ENCODE measurements at places on chromosomes 6 and 20. TPM values are rescaled to one million over a fixed set of nuclear protein-coding genes. Genes with fewer than 3 reads are reported as not detected.
A peak's percentile ranks its signal among the peaks of the same experiment; 100 is the strongest.

The MYCT1 gene
- 18.3 TPM for total RNA-seq

DNA sequence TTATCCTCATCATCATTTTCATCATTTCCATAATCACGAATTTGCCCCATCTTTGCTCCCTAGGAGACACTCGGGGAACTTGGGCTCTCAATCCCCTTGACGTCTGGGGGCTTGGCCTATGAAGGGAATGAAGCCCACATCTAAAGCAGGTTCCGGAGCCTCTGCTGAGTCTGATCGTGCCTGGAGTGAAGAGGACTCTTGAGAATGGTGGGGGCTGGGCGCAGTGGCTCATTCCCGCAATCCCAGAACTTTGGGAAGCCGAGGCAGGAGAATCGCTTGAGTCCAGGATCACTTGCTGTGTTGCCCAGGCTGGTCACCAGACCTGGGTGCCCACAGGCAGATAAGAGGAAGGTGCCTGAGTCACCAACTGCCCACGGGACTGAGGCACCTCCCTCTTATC is 114.5 kb downstream of the SYCP2 start:
- peaks cover 36% of the 10 kb centered on the region for H3K4me1 ChIP-seq
- H3K4me3 ChIP-seq: no peak overlapping the region
- DNase-seq: no peak
- no peaks in the 10 kb centered on the region for H3K36me3 ChIP-seq

DNA sequence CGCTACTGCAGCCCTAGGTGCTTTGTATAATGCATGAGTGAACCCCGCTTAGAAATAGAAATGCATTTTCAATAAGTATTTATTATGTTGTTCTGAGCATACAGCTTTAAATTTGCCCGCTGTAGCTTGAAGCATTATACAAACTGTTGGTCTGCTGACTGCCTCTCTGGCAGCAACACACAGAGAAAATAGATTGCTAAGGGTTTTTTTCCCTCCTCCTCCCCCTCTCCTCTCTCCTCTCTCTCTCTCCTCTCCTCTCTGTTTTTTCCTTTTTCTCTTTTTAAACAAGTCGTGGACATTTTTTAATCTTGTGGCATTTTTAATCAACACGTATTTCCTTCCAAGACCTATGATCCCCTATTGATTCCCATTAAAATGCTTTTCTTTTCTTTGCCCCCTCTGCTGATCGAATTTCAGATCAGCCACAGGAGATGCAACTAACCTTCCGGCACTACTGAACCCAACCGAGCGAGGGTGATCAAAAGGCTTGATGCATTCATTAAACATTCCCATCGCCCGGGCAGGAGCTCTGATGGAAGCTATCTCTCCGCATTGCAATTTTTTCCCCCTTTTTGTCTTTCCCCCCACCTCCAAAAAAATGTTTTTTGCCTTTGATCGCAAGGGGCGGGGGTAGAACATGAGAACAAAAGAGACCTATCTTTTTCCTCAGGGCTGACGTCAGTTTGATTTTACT is 90.7 kb upstream of the ARID1B start:
- no peaks in the 10 kb centered on the region for H3K27me3 ChIP-seq
- H3K36me3 ChIP-seq: no peaks in the 10 kb centered on the region
- H3K4me3 ChIP-seq: peak overlapping the region; percentile 77
- DNase-seq: peak; percentile 96

DNA sequence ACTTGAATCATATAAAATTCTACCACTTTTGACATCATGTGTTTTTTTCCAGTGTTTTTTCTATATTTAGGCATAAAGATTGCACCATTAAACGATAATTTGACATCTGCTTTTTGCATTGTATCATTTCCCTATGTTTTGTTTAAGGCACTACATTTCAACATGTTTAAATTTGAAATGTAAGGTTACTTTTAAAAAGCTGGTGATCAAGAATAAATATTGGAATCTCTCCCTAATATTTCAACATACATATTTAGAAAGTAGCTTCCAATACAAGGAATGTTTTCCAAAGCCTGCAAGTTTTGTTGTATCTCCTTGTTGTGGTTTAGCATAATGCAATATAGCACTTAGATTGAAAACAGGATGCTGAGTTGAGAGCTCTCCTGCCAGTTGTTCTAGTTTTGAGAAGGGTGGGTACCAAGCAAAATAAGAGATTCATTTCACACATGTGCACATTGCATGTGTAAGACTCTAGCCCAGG is 76.5 kb downstream of the SYNJ2 start:
- peaks cover 39% of the 10 kb centered on the region for H3K4me1 ChIP-seq
- peak; percentile 62 for DNase-seq

The OR2J1 gene
- not detected for total RNA-seq

DNA sequence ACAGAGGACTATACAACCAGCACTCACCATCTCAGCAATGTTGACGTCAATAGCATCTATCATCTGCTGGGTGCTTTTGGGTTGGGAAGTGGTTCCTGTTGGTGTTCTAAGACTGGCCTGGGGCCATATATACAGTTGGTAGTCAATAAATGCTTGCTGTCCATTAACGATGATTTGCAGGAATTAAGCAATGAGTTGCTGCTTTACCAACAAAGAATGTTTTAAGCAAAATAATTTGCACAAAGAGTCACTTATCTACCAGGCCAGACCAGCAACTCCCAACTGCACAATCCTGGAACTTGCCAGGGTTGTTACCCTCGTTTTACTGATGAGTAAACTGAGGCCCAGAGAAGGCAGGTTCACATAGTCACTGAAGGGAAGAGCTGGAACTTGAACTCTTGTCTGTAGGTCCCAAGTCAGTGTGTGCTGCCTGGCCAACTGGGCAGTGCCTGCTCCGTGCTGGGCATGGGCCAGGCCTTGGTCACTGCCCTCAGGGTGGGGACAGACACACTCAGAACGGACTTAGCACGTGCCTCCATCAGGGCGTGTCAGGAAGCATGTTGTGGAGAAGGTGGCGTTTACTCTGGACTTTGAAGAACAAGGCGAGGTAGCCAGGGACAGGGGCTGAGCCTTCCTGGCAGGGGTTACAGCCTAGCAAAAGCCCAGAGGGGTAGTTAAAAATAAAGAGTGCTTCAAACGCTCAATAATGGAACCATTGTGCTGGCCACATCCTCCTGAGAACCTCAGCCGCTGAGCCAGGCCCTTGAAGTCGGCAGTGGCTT is 2.5 kb upstream of the SRC start:
- H3K4me1 ChIP-seq: peaks cover 12% of the 10 kb centered on the region
- H3K27ac ChIP-seq: no peak overlapping the region
- H3K27me3 ChIP-seq: peaks cover 4% of the 10 kb centered on the region
- no peak overlapping the region for H3K4me3 ChIP-seq
- DNase-seq: no peak

DNA sequence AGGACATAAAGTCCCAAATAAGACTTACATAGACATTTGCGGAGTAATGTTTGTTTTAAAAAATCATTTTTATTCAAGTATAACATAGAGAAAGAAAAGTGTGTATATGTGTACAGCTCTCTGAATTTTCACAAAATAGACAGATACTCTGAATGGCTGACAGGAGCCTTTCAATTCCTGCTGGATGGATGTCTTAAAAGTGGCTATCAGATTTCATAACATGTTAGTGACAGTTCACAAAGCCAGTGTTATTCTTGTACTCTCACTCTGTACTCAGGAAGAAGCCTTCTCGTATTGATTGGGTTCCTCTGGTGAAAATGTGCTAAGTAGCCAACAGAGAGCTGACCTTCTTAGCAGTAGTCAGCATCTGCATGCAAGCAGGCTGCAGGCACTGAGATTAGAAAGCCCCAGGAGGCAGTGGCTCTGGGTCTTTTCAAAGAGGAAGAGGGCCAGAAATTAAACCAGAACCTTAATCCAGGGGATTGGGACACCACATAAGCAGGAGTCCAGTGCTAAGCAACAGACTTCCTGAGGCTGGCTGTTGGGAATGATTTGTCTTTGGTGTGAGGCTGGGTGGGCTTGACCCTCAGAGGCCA is 19.7 kb downstream of the SLC17A4 start:
- no peaks in the 10 kb centered on the region for H3K27me3 ChIP-seq
- H3K27ac ChIP-seq: no peak overlapping the region
- H3K4me3 ChIP-seq: no peak overlapping the region
- DNase-seq: no peak
- H3K36me3 ChIP-seq: no peaks in the 10 kb centered on the region
- no peaks in the 10 kb centered on the region for H3K4me1 ChIP-seq

- no peaks in the 10 kb centered on the region for H3K4me1 ChIP-seq
- no peak for DNase-seq
- H3K27ac ChIP-seq: no peak overlapping the region
- peaks cover 9% of the 10 kb centered on the region for H3K27me3 ChIP-seq
- no peaks in the 10 kb centered on the region for H3K36me3 ChIP-seq
- no peak overlapping the region for H3K4me3 ChIP-seq
Observed at GRCh38 chr6:2643130-2643529, 107.6 kb downstream of the MYLK4 start.

The OR2J3 gene
- not detected for total RNA-seq

- H3K4me1 ChIP-seq: peaks cover 33% of the 10 kb centered on the region
- DNase-seq: peak; percentile 72
- H3K36me3 ChIP-seq: peaks cover 5% of the 10 kb centered on the region
- no peak overlapping the region for H3K4me3 ChIP-seq
- no peaks in the 10 kb centered on the region for H3K27me3 ChIP-seq
Observed at GRCh38 chr6:16544006-16544405, 217.3 kb downstream of the ATXN1 start.

DNA sequence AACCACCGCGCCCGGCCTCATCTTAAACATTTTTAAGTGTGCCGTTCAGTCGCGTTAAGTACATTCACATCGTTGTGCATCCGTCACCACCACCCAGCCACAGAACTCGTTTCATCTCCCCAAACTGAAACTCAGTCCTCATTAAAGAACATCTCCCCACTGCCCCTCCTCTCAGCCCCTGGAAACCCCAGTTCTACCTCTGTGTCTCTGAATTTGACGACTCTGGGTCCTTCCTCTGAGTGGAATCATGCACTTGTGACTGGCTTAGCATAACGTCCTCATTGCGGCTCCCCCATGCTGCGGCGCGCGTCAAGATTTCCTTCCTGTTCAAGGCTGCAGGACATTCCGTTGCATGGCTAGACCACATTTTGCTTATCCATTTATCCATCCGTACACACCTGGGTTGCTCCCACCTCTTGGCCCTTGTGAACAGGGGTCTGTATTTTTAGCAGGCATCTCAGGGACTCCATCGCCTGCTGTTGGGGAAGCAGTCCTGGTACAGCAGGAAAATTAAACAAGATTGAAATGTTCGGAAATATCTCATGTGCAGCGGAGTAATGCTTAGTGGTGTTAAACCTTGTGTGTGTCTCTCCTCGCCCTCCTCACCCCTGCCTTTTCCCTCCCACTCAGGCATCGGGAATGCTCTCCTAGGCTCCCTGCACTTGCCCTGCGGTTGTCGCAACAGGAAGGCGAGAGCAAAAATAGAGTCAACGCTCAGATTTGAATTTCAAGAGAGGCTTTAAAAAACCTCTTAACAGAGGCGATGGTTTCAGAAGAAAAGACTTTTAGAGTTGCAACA is 127.9 kb downstream of the PXDC1 start:
- H3K27ac ChIP-seq: no peak overlapping the region
- no peak for DNase-seq
- no peak overlapping the region for H3K4me3 ChIP-seq
- H3K4me1 ChIP-seq: peaks cover 3% of the 10 kb centered on the region
- H3K27me3 ChIP-seq: peaks cover 34% of the 10 kb centered on the region

GRCh38 chr6:108650781-108651180 is 90.1 kb downstream of the FOXO3 start:
- no peak overlapping the region for H3K4me3 ChIP-seq
- DNase-seq: no peak
- H3K36me3 ChIP-seq: no peaks in the 10 kb centered on the region
- H3K4me1 ChIP-seq: peaks cover 44% of the 10 kb centered on the region
